ENCODE measurements at places on chromosomes 5 and 9. TPM values are rescaled to one million over a fixed set of nuclear protein-coding genes. Genes with fewer than 3 reads are reported as not detected.
A peak's percentile ranks its signal among the peaks of the same experiment; 100 is the strongest.

The PCDHA9 gene
- total RNA-seq = 0.07 TPM

DNA sequence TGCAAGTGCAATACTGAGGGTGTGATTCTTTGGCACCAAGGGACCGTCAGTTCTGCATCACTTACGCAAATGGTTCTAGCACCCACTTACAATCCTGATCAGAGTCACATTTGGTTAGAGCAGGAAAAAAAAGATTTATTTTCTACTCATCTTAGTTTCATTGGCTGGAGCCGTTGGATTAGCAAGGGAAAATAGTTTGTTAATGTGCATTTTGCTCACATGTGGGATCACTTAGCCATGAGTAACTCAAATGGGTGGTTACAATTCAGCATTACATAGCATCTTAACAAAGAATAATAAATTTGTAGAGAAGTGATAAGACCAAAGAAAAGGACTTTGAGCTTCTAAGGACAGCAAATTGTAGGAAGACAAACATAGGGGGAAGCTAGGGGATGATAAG lies 216.9 kb downstream of the AUH start:
- no peak for DNase-seq
- no peak overlapping the region for H3K4me3 ChIP-seq
- peaks cover 8% of the 10 kb centered on the region for H3K4me1 ChIP-seq
- no peaks in the 10 kb centered on the region for H3K36me3 ChIP-seq
- H3K27me3 ChIP-seq = no peaks in the 10 kb centered on the region

The SHB gene
- total RNA-seq = 13.9 TPM

GRCh38 chr9:19937121-19937520 lies 148.3 kb upstream of the SLC24A2 start:
- H3K36me3 ChIP-seq = no peaks in the 10 kb centered on the region
- no peak overlapping the region for H3K4me3 ChIP-seq
- DNase-seq = no peak
- no peak overlapping the region for H3K27ac ChIP-seq

The TMEFF1 gene
- not detected for total RNA-seq

The MAST4 gene
- total RNA-seq = 77.1 TPM

GRCh38 chr9:127987103-127987614 lies 6.4 kb upstream of the EEIG1 start:
- DNase-seq = peak; percentile 60
- H3K36me3 ChIP-seq = no peaks in the 10 kb centered on the region
- H3K4me3 ChIP-seq = no peak overlapping the region
- H3K27ac ChIP-seq = peak overlapping the region; percentile 79
- H3K4me1 ChIP-seq = peaks cover 5% of the 10 kb centered on the region

DNA sequence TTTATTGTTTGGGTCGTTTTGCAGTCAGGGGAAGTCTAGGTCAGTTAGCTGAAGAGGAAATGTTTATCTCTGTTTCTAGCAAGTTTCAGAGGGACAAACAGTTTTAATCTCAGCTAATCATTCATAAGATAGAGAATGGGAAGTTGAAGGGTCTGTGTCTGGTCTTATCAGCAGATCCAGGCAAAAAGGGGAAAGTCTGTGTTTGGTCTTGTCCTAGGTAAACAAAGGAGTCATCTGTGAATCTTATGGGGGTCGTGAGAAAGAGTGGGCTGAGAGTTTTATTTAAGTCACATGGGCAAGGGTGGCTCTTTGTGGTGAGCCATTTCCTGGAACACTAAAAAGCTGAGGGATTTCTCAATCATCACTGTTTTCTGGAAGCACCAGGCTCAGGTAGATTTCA lies 5.6 kb upstream of the SNCAIP start:
- no peak overlapping the region for H3K27ac ChIP-seq
- no peaks in the 10 kb centered on the region for H3K36me3 ChIP-seq
- no peak overlapping the region for H3K4me3 ChIP-seq
- no peak for DNase-seq
- no peaks in the 10 kb centered on the region for H3K27me3 ChIP-seq

DNA sequence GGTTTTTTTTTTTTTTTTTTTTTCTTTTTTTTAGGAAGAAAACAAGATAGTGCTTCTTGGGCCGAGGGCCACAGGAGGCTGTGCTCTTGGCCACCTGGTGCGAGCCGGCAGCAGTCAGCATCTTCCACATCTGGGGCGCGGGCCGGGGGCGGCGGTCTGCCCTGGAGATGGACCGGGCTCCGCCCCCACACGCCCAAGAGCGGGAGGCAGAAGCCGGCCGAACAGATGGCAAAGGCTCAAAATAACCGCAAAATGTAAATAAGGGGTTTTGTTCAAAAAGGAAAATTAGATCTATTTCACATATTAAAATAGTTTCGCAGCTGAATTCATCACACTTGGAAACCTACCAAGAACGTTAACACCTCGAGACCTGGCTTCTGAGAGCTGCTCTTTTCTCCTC lies 51.5 kb upstream of the UBAC1 start:
- H3K4me3 ChIP-seq = peak overlapping the region; percentile 22
- peak overlapping the region; percentile 64 for H3K27ac ChIP-seq
- H3K36me3 ChIP-seq = no peaks in the 10 kb centered on the region
- DNase-seq = no peak

- no peaks in the 10 kb centered on the region for H3K36me3 ChIP-seq
- H3K27ac ChIP-seq = no peak overlapping the region
- no peaks in the 10 kb centered on the region for H3K4me1 ChIP-seq
- DNase-seq = no peak
These were observed 126.2 kb downstream of the BASP1 start for GRCh38 chr5:17343675-17344074.

- H3K27ac ChIP-seq = no peak overlapping the region
- no peaks in the 10 kb centered on the region for H3K27me3 ChIP-seq
- no peaks in the 10 kb centered on the region for H3K4me1 ChIP-seq
These were observed 855.2 kb downstream of the MAT2B start for GRCh38 chr5:164360589-164360988.

DNA sequence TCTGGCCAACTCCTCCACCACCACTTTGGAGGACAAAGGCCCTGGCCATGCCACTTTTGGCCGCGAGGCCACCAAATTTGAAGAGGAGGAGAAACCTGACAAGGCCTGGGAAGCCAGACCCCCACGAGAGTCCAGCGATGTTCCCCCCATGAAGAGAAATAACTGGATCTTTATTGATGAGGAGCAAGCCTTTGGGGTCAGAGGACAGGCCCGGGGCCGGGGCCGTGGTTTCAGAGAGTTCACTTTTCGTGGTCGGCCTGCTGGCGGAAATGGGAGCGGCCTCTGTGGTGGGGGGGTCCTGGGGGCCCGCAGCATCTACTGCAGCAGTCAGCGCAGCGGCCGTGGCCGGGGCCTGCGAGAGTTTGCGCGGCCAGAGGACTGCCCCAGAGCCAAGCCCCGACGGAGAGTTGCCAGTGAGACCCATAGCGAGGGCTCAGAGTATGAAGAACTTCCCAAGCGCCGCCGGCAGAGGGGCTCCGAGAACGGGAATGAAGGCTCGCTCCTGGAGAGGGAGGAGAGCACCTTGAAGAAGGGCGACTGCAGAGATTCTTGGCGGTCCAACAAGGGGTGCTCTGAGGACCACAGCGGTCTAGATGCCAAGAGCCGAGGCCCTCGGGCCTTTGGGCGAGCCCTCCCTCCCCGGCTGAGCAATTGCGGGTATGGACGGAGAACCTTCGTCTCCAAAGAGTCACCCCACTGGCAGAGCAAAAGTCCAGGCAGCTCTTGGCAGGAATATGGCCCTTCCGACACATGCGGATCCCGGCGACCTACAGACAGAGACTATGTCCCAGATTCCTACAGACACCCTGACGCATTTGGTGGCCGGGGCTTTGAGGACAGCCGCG lies 27.4 kb upstream of the POMT1 start:
- no peak overlapping the region for H3K4me3 ChIP-seq
- peaks cover 28% of the 10 kb centered on the region for H3K4me1 ChIP-seq
- no peak overlapping the region for H3K27ac ChIP-seq
- H3K27me3 ChIP-seq = no peaks in the 10 kb centered on the region

The APBA1 gene
- total RNA-seq = 1.9 TPM

DNA sequence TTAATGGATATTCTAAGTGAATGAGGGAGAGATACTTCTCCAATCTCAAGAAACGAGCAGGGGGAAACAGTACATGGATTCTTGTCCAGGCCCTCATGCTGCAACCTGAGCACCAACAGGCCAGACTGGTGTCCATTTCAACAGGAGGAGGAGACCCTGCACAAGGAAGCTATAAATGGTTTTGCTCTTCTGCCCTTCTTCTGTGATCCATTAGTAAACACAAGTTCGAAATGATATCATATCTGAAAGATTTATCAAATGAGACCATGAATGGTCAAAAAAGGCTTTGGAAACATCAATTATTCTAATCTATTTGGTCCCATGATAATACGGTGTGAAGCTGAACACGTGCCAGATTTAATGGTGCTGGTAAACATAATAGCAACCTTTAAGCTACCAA lies 109.8 kb downstream of the NR6A1 start:
- no peak overlapping the region for H3K27ac ChIP-seq
- no peak for DNase-seq
- H3K36me3 ChIP-seq = no peaks in the 10 kb centered on the region

The SLC34A3 gene
- not detected for total RNA-seq

- no peaks in the 10 kb centered on the region for H3K27me3 ChIP-seq
- peaks cover 9% of the 10 kb centered on the region for H3K36me3 ChIP-seq
- no peaks in the 10 kb centered on the region for H3K4me1 ChIP-seq
These were observed 8.5 kb downstream of the ANKS6 start for GRCh38 chr9:98787766-98788335.

DNA sequence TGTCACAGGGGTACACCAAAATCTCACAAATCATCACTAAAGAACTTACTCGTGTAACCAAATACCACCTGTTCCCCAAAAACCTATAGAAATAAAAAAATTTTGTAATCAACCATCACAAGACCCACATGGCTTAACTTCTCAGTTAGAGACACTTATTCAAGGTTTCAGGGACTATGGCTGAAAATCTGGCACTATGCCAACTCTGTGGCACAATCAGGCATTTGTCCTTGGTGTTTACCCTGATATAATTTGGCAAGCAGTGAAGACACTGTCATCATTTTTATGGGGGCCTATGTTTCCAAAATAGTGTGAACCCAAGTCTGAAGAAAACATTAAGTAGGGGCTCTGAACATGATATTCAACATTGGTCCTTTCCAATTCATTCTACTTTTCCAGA lies 59.0 kb downstream of the ZNF622 start:
- H3K27ac ChIP-seq = no peak overlapping the region
- H3K4me3 ChIP-seq = no peak overlapping the region
- H3K27me3 ChIP-seq = no peaks in the 10 kb centered on the region
- no peaks in the 10 kb centered on the region for H3K36me3 ChIP-seq
- DNase-seq = no peak

The C5 gene
- total RNA-seq = 0.47 TPM

- no peaks in the 10 kb centered on the region for H3K27me3 ChIP-seq
- H3K4me1 ChIP-seq = peaks cover 40% of the 10 kb centered on the region
- peak overlapping the region; percentile 85 for H3K27ac ChIP-seq
- no peak for DNase-seq
- H3K4me3 ChIP-seq = peak overlapping the region; percentile 56
These were observed 753 bp downstream of the RPS6 start for GRCh38 chr9:19379283-19379682.

The IFNB1 gene
- total RNA-seq = not detected

The FOXB2 gene
- not detected for total RNA-seq

DNA sequence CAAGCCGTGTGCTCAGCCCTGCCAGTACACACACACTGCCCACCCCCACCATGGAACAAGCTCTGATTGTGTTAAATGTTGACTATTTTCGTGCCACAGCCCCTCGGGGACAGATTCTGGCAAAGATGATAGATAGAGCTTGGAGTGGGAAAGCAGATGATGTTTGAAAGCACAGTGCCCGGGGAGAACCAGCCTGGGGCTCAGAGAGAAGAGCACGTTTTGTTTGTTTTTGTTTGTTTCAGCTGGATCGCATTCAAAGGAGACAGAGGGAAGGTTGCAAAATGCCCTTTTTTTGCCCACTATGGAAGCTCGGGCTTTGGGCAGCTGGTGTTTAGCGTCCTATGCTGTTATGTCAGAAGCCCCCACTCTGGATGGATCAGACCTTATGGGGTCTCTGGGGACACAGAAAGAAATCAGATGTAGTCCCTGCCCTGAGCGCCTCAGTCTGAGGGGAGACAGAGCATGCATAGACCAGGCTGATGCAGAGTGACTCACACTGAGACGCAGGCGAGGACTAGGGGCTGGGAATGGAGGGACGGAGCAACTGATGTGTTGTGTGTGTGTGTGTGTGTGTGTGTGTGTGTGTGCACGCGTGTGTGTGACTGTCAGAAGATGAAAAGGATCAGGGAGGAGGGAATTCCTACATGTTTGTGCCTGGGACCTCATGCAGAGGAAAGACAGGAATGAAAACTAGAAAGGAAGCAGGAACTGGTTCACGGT lies 229.7 kb downstream of the MELK start:
- H3K27me3 ChIP-seq = peaks cover 35% of the 10 kb centered on the region
- no peak for DNase-seq
- no peaks in the 10 kb centered on the region for H3K36me3 ChIP-seq
- H3K4me1 ChIP-seq = no peaks in the 10 kb centered on the region

DNA sequence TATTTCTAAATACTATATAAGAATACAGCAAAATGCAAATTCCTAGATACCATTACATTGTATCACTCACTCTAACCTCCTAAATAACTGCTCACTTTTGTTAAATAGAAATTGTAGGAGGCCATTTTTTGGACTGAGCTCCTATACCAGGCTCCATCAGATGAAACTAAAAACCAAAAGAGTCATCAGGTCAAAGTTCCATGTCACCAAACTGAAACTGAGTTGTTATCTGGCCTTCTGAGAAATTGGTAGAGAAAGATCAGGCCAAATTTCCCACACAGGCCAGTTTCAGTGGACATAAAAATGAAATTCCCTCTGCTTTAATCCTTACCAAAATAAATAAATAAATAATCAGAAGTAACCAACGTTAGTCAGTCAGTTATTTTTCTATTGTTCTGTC lies 13.8 kb upstream of the SNX2 start:
- H3K27ac ChIP-seq = no peak overlapping the region
- H3K4me1 ChIP-seq = peaks cover 9% of the 10 kb centered on the region
- no peak for DNase-seq
- no peaks in the 10 kb centered on the region for H3K36me3 ChIP-seq
- no peaks in the 10 kb centered on the region for H3K27me3 ChIP-seq

The OSMR gene
- 33.4 TPM for total RNA-seq

- H3K27ac ChIP-seq = no peak overlapping the region
- no peaks in the 10 kb centered on the region for H3K27me3 ChIP-seq
- H3K4me3 ChIP-seq = no peak overlapping the region
- no peaks in the 10 kb centered on the region for H3K4me1 ChIP-seq
- H3K36me3 ChIP-seq = no peaks in the 10 kb centered on the region
- DNase-seq = no peak
These were observed 15.6 kb upstream of the ACSL6 start for GRCh38 chr5:132027027-132027426.

DNA sequence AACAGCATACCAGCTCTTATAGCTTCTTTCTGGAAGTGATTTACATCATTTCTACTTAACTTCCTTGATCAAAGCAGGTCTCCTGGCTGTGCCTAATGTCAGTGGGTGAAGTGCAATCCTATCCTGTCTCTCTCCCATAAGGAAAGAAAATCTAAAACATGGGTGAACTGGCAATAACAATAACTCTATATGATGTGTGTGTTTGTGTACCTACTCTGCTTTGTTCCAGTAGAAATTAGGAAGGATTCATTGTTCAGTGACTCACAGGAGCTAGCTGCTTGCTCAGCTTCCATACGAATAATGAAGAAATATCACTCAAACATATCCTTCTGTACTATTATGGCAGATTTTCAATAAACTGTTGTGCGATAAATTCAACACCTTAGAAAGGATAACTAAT lies 123.7 kb downstream of the ADGRV1 start:
- no peaks in the 10 kb centered on the region for H3K27me3 ChIP-seq
- H3K4me3 ChIP-seq = no peak overlapping the region
- H3K4me1 ChIP-seq = no peaks in the 10 kb centered on the region
- no peak for DNase-seq

- no peak for DNase-seq
- no peak overlapping the region for H3K27ac ChIP-seq
- H3K36me3 ChIP-seq = no peaks in the 10 kb centered on the region
- H3K4me1 ChIP-seq = no peaks in the 10 kb centered on the region
- H3K27me3 ChIP-seq = no peaks in the 10 kb centered on the region
These were observed 53.7 kb downstream of the PLAC8L1 start for GRCh38 chr5:146051678-146052077.
